ENCODE measurements at places on chromosomes 12 and 14. TPM values are rescaled to one million over a fixed set of nuclear protein-coding genes. Genes with fewer than 3 reads are reported as not detected.

GRCh38 chr12:42021469-42021868 lies 123.2 kb downstream of the GXYLT1 start:
- no peak overlapping the region for H3K4me3 ChIP-seq
- no peak for DNase-seq
- H3K4me1 ChIP-seq: no peaks in the 10 kb centered on the region
- H3K27me3 ChIP-seq: peaks cover 4% of the 10 kb centered on the region
- no peaks in the 10 kb centered on the region for H3K36me3 ChIP-seq

DNA sequence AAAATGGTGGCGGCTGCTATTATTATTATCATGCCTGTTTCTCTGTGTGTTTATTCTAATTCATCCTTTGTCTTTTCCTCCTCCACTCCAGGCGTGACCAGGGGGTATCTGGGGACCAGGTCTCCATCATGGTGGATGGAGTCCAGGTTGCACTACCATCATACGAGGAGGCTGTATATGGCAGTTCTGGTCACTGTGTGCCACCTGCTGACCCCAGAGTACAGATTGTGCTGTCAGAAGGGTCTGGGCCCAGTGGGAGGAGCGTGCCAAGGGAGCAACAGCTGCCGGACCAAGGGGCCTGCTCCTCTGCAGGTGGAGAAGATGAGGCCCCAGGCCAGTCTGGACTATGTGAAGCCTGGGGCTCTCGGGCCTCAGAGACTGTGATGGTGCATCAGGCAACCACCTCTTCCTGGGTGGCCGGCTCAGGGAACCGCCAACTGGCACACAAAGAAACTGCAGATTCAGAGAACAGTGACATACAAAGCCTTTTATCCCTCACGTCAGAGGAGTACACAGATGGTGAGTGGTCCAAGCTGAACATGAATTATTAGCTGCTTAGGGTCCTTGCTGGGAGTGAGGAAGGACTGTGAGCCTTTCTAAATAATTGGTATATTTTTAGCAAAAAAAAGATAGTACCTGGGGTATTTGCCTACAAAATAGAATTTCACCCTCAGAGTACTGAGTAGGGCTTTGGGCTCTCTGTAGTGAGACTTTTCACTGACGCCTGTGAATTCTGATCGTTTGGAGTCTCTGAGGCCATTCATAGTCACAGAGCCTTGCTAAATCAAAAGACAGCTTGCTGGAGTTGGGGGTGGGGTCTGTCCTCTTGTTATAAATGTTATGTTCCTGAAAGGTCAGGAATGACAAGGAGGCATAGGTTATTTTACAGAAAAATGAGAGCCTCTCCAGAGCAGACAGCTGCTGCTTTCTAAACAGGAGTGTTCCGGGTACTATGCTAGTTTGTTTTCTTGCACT lies 58.1 kb upstream of the SRSF5 start:
- DNase-seq: no peak
- no peaks in the 10 kb centered on the region for H3K27me3 ChIP-seq
- no peak overlapping the region for H3K27ac ChIP-seq
- H3K36me3 ChIP-seq: peaks cover 37% of the 10 kb centered on the region
- H3K4me1 ChIP-seq: no peaks in the 10 kb centered on the region

Gene FAR2
- total RNA-seq: 10.5 TPM

DNA sequence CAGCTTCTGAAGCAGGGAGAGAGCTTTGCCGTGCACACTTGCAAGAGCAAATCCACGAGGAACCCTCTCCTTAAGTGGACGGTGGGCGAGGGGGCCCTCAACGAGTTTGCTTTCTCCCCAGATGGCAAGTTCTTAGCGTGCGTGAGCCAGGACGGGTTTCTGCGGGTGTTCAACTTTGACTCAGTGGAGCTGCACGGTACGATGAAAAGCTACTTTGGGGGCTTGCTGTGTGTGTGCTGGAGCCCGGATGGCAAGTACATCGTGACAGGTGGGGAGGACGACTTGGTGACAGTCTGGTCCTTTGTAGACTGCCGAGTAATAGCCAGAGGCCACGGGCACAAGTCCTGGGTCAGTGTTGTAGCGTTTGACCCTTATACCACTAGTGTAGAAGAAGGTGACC lies 69.0 kb downstream of the WDR20 start:
- peaks cover 31% of the 10 kb centered on the region for H3K36me3 ChIP-seq
- no peak for DNase-seq
- H3K27ac ChIP-seq: no peak overlapping the region
- no peaks in the 10 kb centered on the region for H3K27me3 ChIP-seq
- no peaks in the 10 kb centered on the region for H3K4me1 ChIP-seq

Gene RASSF8
- 97.4 TPM for total RNA-seq

DNA sequence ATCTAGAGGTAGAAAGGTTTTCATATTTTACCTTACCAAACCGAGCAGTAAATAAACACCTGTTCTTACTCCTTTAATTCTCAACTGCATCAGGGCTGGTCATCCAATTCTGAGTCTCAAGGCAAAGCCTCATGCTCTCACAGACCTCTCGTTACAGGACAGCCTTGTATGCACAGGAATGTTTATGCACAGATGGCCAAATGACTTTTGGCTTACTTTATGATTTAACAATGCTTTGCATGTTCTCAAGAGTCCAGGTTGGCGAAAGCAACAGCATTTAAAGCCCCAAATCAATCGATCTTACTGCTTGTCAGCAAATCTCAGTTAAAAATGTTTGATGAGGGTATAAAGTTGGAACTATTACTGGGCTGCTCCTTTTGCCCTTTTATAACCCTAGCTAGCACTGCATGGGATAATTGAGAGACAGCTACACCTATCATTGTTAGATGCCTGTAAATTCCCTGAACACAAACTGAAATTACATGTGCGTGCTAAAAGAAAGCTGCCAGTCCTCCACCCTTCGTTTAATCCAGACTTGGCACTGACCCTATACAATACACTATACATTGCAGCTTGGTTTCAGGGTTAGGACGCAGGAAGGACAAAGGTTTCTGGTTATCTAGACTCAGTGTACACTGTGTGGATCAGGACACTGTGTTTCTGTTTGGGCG lies 63.6 kb downstream of the TMCC3 start:
- H3K4me3 ChIP-seq: no peak overlapping the region
- H3K4me1 ChIP-seq: no peaks in the 10 kb centered on the region

Gene GPR162
- 1.4 TPM for total RNA-seq

- no peaks in the 10 kb centered on the region for H3K36me3 ChIP-seq
- no peak for DNase-seq
- no peaks in the 10 kb centered on the region for H3K4me1 ChIP-seq
- no peak overlapping the region for H3K4me3 ChIP-seq
Observed at GRCh38 chr12:132517740-132518100, 27.8 kb downstream of the FBRSL1 start.

Gene NT5DC3
- total RNA-seq: 10.6 TPM

DNA sequence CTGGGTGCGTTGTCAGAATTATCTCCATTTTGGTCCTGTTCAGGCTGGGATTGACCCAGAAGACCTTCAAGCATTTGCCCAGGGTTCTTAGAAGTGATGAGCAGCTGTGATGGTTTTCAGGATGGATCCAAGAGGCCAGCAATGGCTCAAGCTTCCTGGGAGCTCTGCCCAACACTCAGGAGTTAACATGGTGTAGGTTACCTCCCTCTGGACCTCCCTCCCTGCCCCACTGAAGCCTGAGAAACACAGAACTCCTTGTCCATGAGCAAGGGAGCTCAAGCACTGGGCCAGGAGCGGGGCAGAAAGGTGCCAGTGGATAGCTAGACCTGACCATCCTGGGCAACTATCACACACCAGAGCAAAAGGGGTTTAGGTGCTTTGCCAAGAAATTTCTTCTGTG lies 148.4 kb upstream of the FKBP4 start:
- peaks cover 3% of the 10 kb centered on the region for H3K4me1 ChIP-seq
- no peaks in the 10 kb centered on the region for H3K27me3 ChIP-seq
- no peak for DNase-seq
- H3K27ac ChIP-seq: no peak overlapping the region

Gene LRCOL1
- total RNA-seq: not detected

Gene NTN4
- 45.1 TPM for total RNA-seq

GRCh38 chr14:95686935-95687334 lies 709 bp downstream of the TCL1B start:
- no peaks in the 10 kb centered on the region for H3K27me3 ChIP-seq
- DNase-seq: no peak
- no peak overlapping the region for H3K4me3 ChIP-seq
- H3K36me3 ChIP-seq: no peaks in the 10 kb centered on the region
- H3K27ac ChIP-seq: no peak overlapping the region

GRCh38 chr12:99984271-99985128 lies at the start of gene ANKS1B:
Gene ANKS1B (minus strand): TSS chr12:99984936. CDS start chr12:99984237, 699 bp downstream.
- no peaks in the 10 kb centered on the region for H3K36me3 ChIP-seq
- H3K27me3 ChIP-seq: peaks cover 29% of the 10 kb centered on the region
- peak; percentile 92 for DNase-seq
- H3K4me1 ChIP-seq: peaks cover 5% of the 10 kb centered on the region
- peak within 1 kb of the TSS; percentile 71 for H3K4me3 ChIP-seq

GRCh38 chr12:126033751-126034150 lies 968.5 kb downstream of the AACS start:
- no peak overlapping the region for H3K27ac ChIP-seq
- no peak overlapping the region for H3K4me3 ChIP-seq
- DNase-seq: no peak
- H3K27me3 ChIP-seq: no peaks in the 10 kb centered on the region
- H3K36me3 ChIP-seq: no peaks in the 10 kb centered on the region
- H3K4me1 ChIP-seq: no peaks in the 10 kb centered on the region

DNA sequence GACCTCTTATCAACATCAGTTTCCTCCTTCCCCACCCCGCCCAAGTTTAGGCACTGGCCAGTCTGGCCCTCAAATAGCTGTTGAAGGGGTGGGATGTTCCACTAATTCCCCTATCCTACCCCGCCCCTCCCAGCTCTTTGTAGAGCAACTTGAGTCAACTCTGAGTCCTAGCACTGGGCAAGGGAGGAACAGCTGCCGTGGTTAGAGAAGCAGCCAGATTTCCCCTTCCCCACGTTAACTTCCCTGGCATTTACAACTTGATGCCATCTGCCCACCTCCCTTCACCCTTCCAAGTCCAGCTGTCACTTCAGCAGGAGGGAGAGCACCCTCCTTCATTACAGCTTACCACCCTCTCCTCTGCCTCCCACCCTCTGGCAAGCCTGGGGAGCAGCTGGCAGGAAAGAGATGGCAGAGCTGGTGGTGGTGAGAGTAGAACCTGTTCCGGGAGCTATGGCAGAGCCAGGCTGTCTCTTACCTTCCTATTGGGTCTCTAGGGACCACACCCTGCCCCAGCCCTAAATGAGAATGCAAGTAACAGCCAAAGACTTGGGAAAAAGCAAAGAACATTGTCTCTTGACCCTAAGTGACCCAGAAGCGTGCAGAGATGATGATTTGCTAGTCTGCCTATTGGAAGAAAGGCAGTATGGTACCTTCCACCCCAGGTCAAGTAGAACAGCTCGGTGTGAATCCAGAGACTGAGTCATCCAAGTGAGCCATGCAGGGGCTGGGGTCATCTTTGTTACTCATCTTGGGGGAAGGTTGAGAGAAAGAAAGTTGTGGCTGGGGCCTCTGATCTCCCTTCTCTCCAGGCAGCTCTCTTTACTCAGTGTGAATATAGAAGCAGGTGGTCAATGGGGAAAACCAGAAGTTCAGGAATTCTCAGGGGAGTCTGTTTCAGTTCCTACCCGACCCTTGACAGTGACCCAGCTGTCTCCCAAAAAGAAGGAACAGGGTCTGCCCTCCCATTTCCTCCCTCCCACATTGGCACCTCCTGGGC lies 1.5 kb downstream of the BLOC1S1 start:
- H3K27me3 ChIP-seq: no peaks in the 10 kb centered on the region
- H3K4me3 ChIP-seq: peak overlapping the region; percentile 71
- no peaks in the 10 kb centered on the region for H3K36me3 ChIP-seq
- H3K4me1 ChIP-seq: peaks cover 75% of the 10 kb centered on the region
- H3K27ac ChIP-seq: peak overlapping the region; percentile 82

GRCh38 chr12:9619411-9620179 lies 11.9 kb upstream of the KLRB1 start:
- no peak for DNase-seq
- H3K4me1 ChIP-seq: no peaks in the 10 kb centered on the region
- H3K4me3 ChIP-seq: no peak overlapping the region
- no peak overlapping the region for H3K27ac ChIP-seq
- H3K36me3 ChIP-seq: no peaks in the 10 kb centered on the region

GRCh38 chr14:76929927-76930326 lies 98.6 kb downstream of the IRF2BPL start:
- no peaks in the 10 kb centered on the region for H3K27me3 ChIP-seq
- DNase-seq: peak; percentile 71
- H3K4me3 ChIP-seq: no peak overlapping the region
- H3K36me3 ChIP-seq: no peaks in the 10 kb centered on the region
- H3K27ac ChIP-seq: no peak overlapping the region

GRCh38 chr12:32139064-32139421 lies 32.4 kb downstream of the BICD1 start:
- DNase-seq: no peak
- peaks cover 10% of the 10 kb centered on the region for H3K4me1 ChIP-seq
- H3K36me3 ChIP-seq: no peaks in the 10 kb centered on the region
- H3K27me3 ChIP-seq: no peaks in the 10 kb centered on the region

GRCh38 chr14:57058319-57058718 lies 210.4 kb downstream of the EXOC5 start:
- DNase-seq: no peak
- no peaks in the 10 kb centered on the region for H3K36me3 ChIP-seq
- no peak overlapping the region for H3K4me3 ChIP-seq
- H3K27ac ChIP-seq: no peak overlapping the region

DNA sequence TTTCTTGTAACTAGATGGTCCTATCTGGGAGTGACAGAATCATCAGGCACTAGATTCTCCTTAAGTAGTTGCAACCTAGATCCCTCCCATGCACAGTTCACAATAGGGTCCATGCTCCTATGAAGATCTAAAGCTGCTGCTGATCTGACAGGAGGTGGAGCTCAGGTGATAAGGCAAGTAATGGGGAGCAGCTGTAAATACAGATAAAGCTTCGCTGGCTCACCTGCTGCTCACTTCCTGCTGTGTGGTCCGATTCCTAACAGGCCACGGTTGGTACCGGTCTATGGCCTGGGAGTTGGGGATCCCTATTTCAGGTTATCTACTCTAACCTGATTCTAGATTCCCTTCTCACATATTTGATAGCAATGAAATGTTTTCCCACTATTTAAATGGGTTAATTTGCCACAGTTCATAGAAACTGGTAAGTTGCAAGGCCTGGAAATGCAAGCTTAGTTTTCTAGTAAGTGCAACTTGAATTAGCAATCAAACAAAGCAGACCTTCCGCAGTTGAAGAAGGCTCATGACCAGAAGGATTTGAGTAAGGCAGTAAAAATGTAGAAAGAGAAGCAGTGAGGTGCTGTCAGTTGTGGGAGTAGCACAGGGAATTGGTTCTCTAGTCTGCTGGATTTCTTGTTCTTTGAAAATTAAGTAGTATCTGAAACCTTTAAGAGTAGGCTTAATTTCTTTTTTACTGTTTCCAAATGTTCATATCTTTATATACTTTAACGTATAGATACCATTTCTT lies 332.3 kb downstream of the EGLN3 start:
- no peak overlapping the region for H3K27ac ChIP-seq
- H3K36me3 ChIP-seq: no peaks in the 10 kb centered on the region
- H3K4me1 ChIP-seq: peaks cover 6% of the 10 kb centered on the region
- H3K27me3 ChIP-seq: peaks cover 9% of the 10 kb centered on the region
- no peak overlapping the region for H3K4me3 ChIP-seq
- no peak for DNase-seq

Gene FAM216A
- 8.3 TPM for total RNA-seq
